CD4-positive, alpha-beta T cell treated with Interleukin-1 beta for 1 hour (primary cell): ENCODE measurements at places on chromosomes 5 and 9.

GRCh38 chr5:154898210-154898609, 39.8 kb downstream of the CNOT8 start:
- DNase-seq, result no peak

DNA sequence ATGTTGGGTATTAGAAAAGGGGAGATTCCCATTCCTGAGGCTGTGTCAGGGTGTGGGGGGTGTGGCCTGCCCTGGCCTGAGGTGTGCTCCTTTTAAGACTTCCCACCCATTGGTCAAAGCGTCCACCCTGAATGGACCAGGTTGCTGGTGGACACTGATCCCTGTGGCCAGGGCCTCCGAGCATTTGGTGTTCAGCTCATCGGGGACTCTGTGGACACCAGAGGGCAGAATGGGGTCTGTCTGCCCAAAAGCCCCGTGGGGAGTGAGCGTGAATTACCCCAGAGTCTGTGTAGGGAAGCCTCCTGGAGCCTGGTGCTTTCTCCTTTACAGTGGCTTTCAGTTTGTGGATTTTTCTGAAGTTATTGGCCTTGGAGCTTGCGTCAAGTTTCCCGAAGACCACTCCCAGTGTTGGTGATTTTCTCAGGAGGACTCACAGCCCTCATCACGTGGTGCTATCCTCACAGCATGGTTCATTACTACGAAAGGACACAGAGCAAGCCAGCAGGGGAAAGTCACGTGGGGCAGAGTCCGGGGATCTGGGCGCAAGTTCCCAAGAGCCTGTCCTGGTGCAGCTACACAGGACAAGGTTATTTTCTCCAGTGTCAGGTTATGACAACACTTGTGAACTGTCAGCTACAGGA, 55.5 kb downstream of the TENT4A start:
- no peak for DNase-seq

DNA sequence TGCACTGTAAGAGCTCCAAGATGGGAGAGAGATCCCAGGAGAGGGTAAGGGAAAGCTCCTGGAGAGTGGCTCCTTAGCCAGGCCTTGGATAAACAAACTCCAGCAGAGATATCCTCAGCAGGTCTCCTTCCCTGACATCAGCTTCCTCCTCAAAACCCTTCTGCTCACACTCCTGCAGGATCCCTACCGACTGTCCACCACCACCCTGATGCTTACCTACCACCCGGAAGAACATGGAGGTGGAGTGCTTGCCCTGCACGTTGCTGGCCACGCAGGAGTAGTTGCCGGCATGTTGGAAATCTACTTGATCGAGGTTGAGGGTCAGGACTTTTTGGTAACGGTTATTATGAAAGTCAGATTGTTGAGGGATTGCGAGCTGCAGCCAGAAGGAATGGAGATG, 9.3 kb downstream of the CSF1R start:
- no peak for DNase-seq

DNA sequence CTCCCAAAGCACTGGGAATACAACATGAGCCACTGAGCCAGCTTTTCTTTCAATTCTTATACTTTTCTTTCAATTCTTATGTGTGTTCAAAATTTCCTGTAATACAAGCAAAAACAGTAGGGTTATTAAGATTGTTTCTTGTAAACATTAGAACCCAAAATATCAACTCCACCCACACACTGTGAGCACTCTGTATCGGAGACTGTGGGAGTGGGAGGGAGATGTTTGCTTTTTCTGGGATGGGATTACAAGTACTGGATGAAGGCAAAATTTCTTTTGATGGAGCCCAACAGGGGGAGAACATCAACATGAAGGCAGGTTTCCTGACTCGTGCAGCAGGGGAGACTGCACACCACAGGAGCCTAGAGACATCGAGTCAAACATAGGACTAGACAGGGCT, 4.7 kb upstream of the CFAP90 start:
- DNase-seq, result no peak

GRCh38 chr5:164747371-164747770, 1242.0 kb downstream of the MAT2B start:
- DNase-seq, result no peak

- peak; percentile 54 for DNase-seq
Observed at GRCh38 chr9:113589890-113590289, 126.4 kb downstream of the RGS3 start.

- no peak for DNase-seq
Observed at GRCh38 chr5:103108086-103108485, 11.9 kb downstream of the GIN1 start.

DNA sequence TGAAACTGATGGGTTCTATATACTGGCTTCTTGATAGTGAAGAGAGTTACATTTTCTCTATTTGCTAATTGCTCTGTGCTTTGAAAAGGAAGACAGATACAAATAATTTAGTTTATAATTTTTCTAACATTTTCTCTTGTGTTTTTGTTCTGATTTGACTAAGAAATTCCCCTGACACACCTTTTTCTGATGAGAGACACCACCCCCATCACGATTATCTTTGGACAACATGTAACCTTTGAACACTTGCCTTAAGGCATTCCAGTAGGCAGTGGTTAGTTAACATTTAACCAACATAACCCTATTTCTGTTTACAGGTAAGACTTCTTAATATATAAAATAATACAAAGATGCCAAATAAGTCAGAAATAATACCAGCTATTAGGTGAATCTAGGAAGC, 4.1 kb upstream of the PTBP3 start:
- DNase-seq, result no peak

DNA sequence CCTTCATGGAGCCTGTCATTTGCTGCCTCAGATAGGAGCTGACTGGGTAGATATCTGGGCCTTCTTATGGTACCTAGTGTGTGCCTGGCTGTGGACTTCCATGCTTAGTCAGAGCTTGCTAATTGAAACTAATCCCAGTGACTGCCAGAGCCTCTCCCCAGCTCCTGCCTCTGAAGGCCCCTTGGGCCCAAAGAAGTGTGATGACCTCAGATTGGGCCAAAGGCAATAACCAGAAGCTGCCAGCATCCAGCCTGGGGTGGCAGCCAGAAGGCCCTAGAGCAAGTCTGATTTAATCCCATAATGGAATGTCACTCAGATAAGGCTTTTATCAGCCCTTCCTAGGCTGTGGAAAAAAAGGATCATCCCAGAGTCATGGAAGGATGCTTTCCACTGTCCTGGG, 17.1 kb upstream of the CDC23 start:
- DNase-seq, result no peak

DNA sequence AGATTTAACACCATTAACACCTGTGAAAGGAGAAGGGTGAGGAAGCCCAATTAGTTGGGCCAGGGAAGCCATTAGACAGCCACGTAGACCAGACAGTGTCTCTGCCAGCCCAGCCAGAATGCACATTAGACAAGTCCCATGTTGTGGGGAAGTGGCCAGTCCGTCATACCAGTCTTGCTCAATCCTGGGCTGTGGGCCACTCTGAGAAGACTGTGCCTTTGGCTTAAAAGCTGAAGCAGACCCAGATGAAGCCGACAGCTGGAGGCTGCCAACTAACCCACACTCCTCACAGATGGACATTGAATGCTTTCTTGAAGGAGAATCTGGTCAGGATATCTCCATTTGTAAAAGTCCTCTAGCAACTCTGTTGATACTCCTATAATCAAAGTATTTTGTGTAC, 128.5 kb downstream of the CHSY3 start:
- DNase-seq, result no peak

- no peak for DNase-seq
Observed at GRCh38 chr5:87770601-87771121, 357.9 kb upstream of the CCNH start.

DNA sequence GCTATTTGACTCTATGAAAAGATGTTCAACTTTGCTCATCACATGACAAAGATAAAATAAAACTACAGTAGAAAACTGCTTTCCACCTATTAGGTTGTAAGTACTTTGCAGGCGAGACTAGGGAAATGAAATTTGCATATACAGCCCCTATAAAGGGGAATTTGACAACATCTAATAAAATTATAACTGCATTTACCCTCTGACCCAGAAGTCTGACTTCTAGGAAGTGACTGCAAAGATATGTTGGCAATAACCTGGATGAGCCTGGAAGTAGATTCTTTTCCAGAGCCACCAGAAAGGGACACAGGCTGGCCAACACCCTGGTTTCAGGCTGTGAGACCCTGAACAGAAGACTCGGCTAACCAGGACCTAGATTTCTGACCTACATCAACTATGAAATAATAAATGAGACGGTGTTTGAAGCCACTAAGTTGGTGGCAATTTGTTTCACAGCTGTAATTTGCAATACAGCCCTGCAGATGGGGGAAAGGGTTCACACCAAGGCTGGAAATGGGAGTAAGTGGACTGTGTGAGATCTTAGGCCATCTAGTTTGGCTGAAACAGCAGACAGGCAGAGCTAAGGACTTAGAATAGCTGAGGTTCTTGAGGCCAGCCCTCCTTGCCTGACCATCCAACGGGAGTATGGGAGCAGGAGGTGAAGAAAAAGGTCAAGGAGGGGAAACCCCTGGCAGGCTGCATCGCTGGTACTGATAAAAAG, 106.6 kb downstream of the SIL1 start:
- no peak for DNase-seq

- no peak for DNase-seq
Observed at GRCh38 chr9:437066-437465, 222.4 kb downstream of the DOCK8 start.

GRCh38 chr5:172691886-172692285, 50.8 kb downstream of the NEURL1B start:
- DNase-seq, result no peak

DNA sequence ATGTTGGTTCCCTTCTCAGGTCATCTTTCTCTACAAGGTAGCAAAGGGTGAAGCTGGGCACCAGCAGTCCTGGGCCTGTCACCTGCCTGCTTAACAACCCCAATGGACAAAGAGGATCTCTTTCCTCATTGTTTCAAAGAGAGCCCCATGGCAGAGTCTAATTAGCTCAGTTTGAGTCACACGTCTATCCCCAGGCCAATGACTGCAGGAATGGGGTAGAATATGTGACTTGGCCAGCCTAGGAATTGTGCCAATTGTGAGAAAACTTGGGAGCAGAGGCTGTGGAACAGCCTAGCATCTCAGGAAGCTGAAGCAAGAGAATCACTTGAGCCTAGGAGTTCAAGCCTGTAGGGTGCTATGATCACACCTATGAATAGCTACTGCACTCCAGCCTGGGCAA, 3.6 kb upstream of the RAPGEF1 start:
- DNase-seq, result no peak

GRCh38 chr9:83059417-83059816, 3.5 kb downstream of the RASEF start:
- DNase-seq, result no peak

- no peak for DNase-seq
Observed at GRCh38 chr5:21623831-21624230, 1229.3 kb downstream of the CDH12 start.

- no peak for DNase-seq
Observed at GRCh38 chr5:72760259-72760658, 56.2 kb upstream of the TNPO1 start.

DNA sequence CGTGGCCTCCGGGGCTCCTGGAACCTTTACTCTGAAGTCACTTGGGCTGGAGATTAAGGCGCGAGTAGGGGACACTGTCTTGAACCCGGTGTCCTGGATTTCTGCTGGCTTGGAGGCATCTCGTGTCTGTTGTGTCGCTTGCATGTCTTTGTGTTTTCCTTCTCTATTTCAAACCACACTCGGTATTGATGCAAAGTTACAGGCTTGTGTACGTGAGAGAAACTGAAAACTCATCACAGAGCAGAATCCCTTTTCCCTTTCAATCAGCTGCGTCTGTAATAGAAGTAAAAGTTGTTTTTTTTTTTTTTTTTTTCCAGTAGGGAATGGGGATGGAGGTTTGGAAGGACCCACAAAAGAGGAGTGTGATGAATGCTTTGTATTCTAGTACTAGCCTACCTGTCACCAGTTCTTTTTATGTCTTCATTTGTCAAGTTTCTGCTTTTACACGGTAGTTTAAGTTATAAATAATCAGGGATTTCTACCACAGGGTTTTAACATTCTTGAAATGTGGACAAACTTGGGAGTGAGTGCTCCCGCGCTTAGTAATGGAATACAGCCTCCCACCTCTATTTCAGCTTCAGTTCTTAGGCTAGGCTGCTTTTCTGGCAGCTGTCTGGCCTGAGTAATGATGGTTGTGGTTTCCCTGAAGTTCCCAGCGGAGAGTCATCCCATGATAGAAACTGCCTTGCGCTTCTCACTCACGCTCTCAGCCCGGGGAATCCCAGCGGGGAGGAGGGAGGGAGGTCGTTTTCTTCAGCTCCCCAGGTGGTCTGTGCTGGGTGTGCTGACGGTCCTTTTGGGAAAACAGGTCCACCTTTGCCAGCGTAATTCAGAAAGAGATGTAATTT, 763 bp downstream of the TJP2 start:
- no peak for DNase-seq
